ENCODE measurements at places on chromosomes 6 and 20. TPM values are rescaled to one million over a fixed set of nuclear protein-coding genes. Genes with fewer than 3 reads are reported as not detected.
A peak's percentile ranks its signal among the peaks of the same experiment; 100 is the strongest.

GRCh38 chr6:33160728-33161344, 31.4 kb downstream of the COL11A2 start:
- peaks cover 2% of the 10 kb centered on the region for H3K27me3 ChIP-seq

DNA sequence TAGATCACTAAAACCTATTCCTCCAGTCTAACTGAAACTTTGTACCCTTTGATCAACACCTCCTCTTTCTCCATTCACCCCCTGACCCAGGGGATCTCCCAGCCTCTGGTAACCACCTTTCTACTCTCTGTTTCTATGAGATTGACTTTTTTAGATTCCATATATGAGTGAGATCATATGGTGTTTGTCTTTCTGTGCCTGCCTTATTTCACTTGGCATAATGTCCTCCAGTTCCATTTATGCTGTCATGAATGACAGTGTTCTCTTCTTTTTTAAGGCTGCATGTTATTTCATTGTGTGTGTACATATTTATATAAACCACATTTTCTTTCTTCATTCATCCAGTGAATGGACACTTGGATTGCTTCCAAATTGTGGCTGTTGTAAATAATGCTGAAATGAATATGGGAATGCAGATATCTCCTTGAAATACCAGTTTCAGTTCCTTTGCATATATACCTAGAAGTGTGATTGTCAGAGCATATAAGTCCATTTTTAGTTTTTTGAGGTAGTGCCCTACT, 57.7 kb downstream of the DHX35 start:
- no peaks in the 10 kb centered on the region for H3K4me1 ChIP-seq
- peaks cover 38% of the 10 kb centered on the region for H3K36me3 ChIP-seq
- no peak overlapping the region for H3K4me3 ChIP-seq
- no peak overlapping the region for H3K27ac ChIP-seq
- no peaks in the 10 kb centered on the region for H3K27me3 ChIP-seq

DNA sequence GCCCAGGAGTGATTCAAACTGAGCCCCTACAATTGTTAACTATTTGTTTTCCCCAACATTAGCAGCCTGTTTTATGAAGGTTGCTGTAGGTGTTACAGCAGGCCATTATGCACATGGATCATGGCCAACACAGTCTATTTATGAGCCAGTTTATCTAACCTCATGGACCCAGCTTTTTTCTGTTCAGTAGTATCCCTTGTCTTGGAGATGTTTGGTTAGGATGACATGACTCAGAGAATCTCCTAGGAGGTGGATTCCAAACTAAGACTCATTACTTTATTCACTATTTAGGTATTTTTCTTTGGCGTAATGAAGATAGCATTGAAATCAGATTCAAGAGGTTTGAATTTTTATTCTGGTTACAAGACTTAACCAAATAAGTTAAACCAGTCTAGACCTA, 62.8 kb upstream of the TFB1M start:
- no peak overlapping the region for H3K4me3 ChIP-seq
- no peaks in the 10 kb centered on the region for H3K27me3 ChIP-seq
- no peaks in the 10 kb centered on the region for H3K36me3 ChIP-seq
- H3K4me1 ChIP-seq, result peaks cover 18% of the 10 kb centered on the region

GRCh38 chr20:1761116-1761515, 103.5 kb upstream of the SIRPG start:
- peak; percentile 95 for DNase-seq
- no peak overlapping the region for H3K27ac ChIP-seq
- H3K36me3 ChIP-seq, result no peaks in the 10 kb centered on the region
- no peak overlapping the region for H3K4me3 ChIP-seq

- H3K4me3 ChIP-seq, result no peak overlapping the region
- H3K4me1 ChIP-seq, result no peaks in the 10 kb centered on the region
- no peaks in the 10 kb centered on the region for H3K36me3 ChIP-seq
- no peak for DNase-seq
Observed at GRCh38 chr20:8097307-8097706, 34.8 kb upstream of the PLCB1 start.

DNA sequence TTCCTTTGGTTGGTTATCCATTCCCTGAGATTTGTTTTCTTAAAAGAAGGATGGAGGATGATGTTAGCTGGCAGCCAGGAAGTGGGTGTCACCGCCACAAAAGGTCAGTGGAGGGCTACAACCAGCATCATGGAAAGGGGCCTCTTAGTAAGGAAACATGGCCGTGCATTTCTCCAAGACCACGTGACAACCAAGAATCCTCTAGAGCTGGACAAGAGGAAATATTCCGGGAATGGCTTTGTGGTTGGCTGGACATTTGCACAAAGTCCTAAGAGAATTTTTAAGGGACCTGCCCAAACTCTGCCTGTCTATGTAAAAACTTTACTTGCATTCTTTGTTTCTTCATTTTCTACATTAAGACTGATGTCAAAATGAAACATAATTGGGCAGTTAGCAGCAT, 399.9 kb upstream of the MARCKS start:
- peak; percentile 97 for DNase-seq
- H3K4me3 ChIP-seq, result no peak overlapping the region
- peak overlapping the region; percentile 60 for H3K27ac ChIP-seq
- peaks cover 17% of the 10 kb centered on the region for H3K4me1 ChIP-seq

The DEFB132 gene
- total RNA-seq, result not detected
